NB4 (cell line): ENCODE measurements at places on chromosomes 6 and 20.

- DNase-seq, result peak; percentile 87
These were observed 83.5 kb downstream of the TRERF1 start for GRCh38 chr6:42368181-42368580.

GRCh38 chr20:24768201-24768636 lies 180.8 kb upstream of the CST7 start:
- DNase-seq, result no peak

GRCh38 chr6:90868256-90868655 lies 281.4 kb upstream of the MAP3K7 start:
- no peak for DNase-seq

DNA sequence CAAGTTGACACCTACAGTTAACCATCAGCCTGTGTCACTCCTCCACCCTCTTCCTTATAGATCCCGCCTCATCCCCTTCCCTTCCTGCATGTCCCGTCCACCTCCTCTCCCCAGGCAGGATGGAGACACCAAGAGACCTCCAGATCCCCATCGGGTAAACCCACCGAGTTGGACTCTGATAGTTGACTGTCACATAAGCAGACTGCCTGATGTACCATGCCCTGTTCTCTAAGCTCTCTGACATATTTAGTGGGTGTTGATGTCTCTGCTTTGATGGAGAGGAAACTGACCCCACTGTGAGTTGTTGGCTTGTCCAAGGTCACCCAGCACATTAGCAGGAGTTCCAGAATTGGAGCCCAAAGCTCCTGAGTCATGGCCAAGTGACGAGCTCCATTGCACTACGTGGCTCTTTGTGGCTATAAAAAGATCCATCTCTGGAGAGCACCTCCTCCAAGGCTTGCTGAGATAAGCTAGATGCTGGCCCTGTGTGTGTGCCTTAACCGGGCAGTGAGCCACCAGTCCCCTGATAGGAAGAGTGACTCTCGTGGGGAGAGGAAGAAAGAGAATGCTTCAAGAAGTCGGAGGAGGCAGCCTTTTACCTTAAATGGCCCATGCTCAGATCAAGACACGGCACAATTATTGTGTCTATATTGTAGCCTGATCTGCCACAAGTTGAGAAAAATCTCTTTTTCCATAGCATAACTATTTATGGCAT lies 236.0 kb upstream of the ECI2 start:
- DNase-seq, result no peak

GRCh38 chr6:52423971-52424381 lies 3.8 kb downstream of the EFHC1 start:
- DNase-seq, result no peak
